ENCODE measurements at places on chromosomes 12 and 14. TPM values are rescaled to one million over a fixed set of nuclear protein-coding genes. Genes with fewer than 3 reads are reported as not detected.

The RNF212B gene
- 0.14 TPM for polyA plus RNA-seq

The EPS8 gene
- 71.5 TPM for polyA plus RNA-seq

The HDAC7 gene
- polyA plus RNA-seq = 18.9 TPM

The PTGER2 gene
- polyA plus RNA-seq = 0.49 TPM

The PZP gene
- 0.56 TPM for polyA plus RNA-seq

The TMTC1 gene
- 35.1 TPM for polyA plus RNA-seq

The POTEM gene
- not detected for polyA plus RNA-seq

The ALKBH1 gene
- 6.3 TPM for polyA plus RNA-seq

The CARMIL3 gene
- 0.10 TPM for polyA plus RNA-seq

The SERPINA4 gene
- 76.1 TPM for polyA plus RNA-seq

All from adipose tissue (tissue), 3 donors.